ENCODE measurements at places on chromosomes 2 and 18.

GRCh38 chr2:134736167-134736880 lies 17.5 kb upstream of the TMEM163 start:
- no peak for DNase-seq

GRCh38 chr2:7502336-7502735 lies 585.1 kb downstream of the RNF144A start:
- no peak for DNase-seq

GRCh38 chr2:95265182-95265581 lies 9.1 kb upstream of the PROM2 start:
- DNase-seq = no peak

GRCh38 chr2:43448822-43449110 lies 147.1 kb downstream of the THADA start:
- DNase-seq = no peak

DNA sequence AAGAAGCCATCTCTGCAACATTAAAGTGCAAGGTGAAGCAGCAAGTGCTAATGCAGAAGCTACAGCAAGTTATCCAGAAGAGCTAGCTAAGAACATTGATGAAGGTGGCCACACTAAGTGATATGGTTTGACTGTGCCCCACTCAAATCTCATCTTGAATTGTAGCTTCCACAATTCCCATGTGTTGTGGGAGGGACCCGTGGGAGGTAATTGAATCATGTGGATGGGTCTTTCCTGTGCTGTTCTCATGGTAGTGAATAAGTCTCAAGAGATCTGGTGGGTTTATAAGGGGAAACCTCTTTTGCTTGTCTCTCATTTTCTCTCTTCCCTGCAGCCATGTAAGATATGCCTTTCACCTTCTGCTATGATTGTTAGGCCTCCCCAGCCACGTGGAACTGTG lies 11.4 kb downstream of the RDH14 start:
- no peak for DNase-seq

- DNase-seq = no peak
These were observed 2.6 kb downstream of the HS6ST1 start for GRCh38 chr2:128315829-128316776.

- no peak for DNase-seq
These were observed 134.9 kb upstream of the REV1 start for GRCh38 chr2:99624677-99625076.

DNA sequence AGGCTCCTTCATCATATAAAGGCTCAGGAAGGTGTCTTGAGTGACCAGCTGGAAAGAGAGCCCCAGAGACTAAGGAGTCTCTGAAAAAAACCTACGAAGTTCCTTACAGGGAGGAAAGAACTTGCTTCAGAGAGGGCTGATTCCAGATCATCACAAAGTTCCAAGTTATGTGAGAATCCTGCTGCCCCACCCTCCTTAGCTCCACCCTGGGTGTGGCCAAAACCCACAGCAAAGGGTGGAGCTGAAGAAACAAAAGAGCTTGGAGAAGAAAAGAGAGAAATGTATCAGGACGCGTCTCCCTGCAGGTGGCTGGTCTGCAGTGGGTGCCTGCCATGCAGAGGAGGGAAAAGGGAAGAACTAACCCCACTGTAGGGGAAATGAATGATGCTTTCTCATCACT lies 32.8 kb upstream of the ZNF396 start:
- DNase-seq = no peak

- DNase-seq = no peak
These were observed 20.6 kb upstream of the EXOC6B start for GRCh38 chr2:72846171-72847095.

DNA sequence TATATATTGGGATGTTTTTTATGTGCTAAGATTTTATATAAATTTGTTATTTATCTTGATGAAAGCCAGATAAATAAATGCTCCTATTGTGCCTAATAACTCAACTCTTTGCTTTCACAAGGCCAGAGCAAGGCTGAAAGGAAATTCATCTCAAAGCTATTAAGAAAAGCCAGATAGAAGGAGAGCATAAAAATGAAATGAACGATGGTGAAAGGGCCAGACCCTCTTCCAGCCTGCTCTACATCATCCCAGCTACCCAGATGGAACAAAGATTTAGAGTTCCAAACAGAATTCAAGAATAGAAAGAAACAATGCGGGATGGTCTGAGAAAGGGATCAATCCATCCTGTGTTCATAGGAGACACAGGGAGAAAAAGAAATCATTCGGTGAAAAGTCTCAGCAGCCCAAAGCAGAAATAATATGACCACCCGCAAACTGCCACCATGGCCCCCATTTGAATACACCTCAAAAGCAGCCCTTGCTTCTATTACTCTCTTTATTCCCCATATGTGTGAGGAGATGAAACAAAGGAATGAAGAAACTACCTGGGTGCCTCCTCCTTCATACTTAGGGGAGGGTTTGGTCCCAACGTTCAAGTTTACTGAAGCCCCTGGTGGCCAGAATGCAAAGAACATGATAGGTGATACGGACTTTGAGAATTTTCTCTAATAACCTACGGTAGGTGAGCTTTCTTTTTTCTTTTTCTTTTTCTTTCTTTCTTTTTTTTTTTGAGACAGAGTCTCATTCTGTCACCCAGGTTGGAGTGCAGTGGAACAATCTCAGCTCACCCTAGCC lies 110.1 kb upstream of the FBXO11 start:
- no peak for DNase-seq

GRCh38 chr2:23661276-23662050 lies 265.5 kb downstream of the ATAD2B start:
- no peak for DNase-seq

Data from T-helper 22 cell (primary cell).